Transverse colon (tissue), 4 donors: ENCODE measurements at places on chromosomes 12 and 14. TPM values are rescaled to one million over a fixed set of nuclear protein-coding genes. Genes with fewer than 3 reads are reported as not detected.

GPRC5D gene
- total RNA-seq: not detected

PKP2 gene
- 107 TPM for total RNA-seq

SLC25A29 gene
- total RNA-seq: 20.9 TPM

PLEKHD1 gene
- not detected for total RNA-seq

NFATC4 gene
- 18.7 TPM for total RNA-seq

ADAM20 gene
- total RNA-seq: 1.4 TPM
